Fibroblast of skin of left quadriceps (primary cell): ENCODE measurements at places on chromosomes 7 and 10.

DNA sequence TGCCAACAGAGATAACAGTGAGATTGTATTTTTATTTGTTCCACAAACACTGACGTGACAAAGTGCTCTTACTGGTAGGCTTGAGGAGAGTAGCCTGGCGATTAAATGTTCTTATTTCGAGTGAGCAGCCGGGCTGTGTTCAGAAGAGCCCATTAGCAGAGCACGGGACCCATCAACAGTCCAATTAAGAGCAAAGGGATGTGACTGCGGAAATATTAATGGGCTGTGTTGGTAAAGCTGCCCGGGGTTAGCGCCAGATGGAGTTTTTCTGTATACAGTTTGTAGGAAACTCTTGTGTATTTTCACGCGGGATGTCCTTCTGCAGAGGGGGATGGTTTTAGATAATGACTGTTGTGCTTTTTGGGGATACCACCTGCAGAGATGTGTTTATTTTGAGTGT is 104.3 kb downstream of the KIAA1217 start:
- no peak for DNase-seq

GRCh38 chr7:66267249-66267648 is 62.1 kb downstream of the TPST1 start:
- peak; percentile 90 for DNase-seq

GRCh38 chr10:116000151-116000842 is 272.7 kb downstream of the GFRA1 start:
- no peak for DNase-seq

GRCh38 chr7:44274623-44274975 is 50.8 kb downstream of the CAMK2B start:
- no peak for DNase-seq

DNA sequence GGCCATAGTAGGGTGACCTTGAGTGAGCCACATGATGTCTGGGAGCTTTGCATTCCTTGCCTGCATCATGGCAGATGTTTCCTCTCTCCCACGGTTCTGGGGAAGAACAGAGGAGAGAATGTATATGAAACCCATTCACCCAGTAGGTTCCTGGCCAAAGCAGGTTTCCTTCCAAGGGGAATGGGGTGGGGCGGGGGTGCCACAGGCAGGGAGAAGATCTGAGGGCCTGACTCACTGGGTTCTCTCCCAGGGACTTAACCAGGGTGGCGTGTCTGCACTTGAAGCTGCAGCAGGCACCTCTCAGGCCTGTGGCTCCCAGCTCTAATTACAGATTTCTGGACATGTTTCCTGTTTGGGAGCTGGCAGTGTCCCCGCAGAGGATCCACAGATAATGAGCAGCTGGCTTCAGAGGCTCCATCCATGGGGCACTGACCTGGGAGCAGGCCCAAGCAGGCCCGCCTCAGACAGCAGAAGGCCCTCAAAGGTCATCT is 50.2 kb upstream of the ZMIZ1 start:
- no peak for DNase-seq

DNA sequence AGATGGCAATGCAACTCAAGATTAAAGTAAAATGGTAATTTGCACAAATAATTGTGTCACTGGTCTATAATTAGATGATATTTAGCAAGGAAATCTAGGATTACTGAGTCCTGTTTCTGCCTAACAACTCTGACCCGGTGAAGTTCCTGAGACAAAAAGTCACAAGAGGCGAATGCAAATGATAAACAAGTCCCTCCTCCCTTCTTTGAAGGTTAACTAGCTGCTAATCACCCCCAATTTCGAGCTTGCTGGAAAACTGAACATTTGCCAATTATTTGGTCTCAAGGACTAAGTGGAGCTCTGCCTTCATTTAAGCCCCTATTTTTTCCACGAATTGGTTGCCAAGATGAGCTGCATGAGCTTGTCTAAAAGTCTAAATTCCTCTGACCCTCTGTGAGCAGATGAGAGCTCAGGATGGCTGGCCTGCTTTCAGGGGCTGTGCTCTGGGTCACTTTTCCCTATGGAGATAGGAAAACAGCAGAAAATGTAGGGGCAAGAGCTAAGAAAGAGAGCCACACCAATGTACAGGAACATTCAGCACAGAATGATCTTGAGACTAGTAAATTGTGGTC is 127.3 kb downstream of the MBL2 start:
- no peak for DNase-seq

DNA sequence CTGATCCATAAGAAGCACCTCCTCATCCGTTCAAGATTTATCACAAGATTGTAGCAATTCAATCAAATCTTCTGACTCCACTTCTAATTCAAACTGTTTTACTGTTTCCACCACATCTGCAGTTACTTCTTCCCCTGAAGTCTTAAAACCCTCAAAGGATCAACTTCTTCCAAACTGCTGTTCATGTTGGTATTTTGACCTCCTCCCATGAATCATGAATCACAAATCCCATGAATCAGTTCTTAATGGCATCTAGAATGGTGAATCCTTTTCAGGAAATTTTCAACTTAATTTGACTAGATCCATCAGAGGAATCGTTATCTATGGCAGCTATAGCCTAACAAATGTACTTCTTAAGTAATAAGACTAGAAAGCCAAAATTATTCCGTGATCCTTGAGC is 122.3 kb downstream of the IMMP2L start:
- no peak for DNase-seq
